ENCODE measurements at places on chromosomes 5 and 9.
A peak's percentile ranks its signal among the peaks of the same experiment; 100 is the strongest.

DNA sequence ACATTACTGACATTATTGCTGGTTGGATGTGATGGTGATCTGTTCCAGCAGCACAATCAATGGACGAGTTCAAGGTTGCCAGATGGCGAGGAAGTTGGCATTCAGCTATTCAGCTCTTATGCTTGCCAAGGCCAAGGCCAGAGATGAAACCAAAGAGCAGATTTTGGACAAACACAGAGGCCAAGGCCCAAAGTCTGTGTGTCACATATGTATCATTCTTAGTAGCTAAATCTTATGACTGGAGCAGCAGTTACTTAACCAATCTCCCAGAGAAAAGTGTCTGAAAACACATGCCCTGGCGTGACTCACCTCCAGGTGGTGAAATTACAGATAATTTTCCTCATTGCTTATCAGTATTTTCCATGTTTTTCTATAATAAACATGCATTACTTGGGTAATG, 189.0 kb upstream of the EGFLAM start:
- DNase-seq: no peak

DNA sequence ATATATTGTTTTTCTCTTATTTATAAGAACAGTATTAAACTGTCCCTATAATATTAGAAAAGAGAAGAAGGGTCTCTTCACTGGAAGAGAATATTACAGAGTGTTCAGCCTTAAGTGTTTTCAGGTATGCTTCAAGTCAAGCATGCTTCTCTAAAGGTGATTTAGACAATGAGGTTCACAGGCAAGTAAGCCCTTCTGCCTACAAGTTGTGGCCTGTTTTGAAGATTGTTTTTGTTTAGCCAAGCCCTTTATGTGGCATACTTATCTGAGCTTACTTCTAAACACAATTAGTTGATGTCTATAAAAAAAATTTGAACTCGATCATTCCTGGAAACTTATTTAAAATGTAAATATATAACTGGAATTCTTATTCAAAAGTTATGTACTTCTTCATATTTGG, 343.8 kb upstream of the CDH18 start:
- DNase-seq: no peak

DNA sequence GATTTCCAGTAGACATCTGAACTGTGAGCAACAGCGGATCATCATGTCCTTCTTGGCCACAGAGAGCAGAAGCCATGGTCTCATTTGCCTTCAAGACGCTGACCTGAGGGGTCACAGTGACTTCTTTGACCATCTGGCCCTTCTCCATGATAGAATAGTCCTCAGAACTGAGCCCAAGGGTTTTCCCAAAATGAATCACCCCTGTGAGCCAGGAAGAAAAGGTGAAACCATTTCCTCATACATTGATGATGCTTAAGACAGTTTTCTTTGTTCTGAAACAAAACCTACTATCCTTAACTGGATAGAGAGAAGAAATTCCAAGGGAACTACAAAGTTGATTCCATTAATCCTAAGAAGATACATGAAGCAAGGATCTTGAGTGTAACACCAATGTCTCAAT, 503.9 kb downstream of the CTNND2 start:
- DNase-seq: no peak

DNA sequence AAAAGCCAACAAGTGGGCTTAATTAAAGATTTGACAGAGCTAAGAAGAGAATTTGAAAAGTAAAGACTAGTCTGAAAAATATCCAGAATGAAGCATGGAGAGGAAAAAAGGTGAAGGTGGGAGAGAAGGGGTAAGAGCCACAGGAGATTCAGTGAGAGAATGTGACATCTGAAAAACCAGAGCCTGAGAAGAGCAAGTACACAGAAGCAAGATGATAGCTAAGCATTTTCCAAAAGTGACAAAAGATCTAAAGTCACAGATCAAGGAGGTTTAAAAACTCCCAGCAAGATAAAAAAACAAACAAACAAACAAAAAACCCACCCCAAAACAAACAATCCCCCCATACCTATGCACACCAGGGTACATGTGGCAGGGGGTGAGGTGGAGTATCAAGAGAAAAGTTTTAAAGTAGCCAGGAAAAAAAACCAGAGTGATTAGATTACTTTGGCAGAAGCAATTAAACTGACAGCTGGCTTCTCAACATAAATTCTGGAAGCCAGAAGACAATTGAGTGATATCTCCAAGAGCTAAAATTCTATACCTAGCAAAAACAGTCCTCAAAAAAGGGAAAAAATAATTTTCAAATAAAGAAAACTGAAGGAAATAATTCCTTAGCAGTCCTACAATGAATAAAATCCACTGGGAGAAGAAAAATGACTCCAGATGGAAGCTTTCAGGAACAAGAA, 111.4 kb downstream of the RAPGEF6 start:
- DNase-seq: no peak

GRCh38 chr9:123513554-123513953, 157.6 kb downstream of the CRB2 start:
- DNase-seq: no peak

- no peak for DNase-seq
These were observed 77.8 kb upstream of the RAPGEF1 start for GRCh38 chr9:131817627-131818026.

DNA sequence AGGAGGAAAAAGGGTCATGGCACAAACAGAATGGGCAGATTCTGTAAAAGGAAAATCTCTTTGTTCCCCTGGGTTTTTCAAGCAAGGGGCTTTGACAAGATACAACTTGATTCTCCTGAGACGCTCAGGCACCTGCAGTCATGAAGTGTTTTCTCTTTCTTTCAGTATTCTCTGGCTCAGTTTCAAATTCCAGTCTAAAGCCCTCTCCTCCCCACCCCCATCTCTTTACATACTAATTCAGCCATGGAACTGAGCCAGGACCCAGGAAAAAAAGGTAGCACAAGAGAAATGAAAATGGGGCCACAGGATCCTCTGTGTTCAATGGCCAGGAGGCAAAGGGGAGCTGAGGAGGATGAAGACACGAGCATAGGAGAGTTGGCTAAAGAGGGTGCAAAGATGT, 408.4 kb downstream of the SPOCK1 start:
- DNase-seq: no peak

- DNase-seq: no peak
These were observed 49.1 kb downstream of the HOMER1 start for GRCh38 chr5:79464695-79465332.

DNA sequence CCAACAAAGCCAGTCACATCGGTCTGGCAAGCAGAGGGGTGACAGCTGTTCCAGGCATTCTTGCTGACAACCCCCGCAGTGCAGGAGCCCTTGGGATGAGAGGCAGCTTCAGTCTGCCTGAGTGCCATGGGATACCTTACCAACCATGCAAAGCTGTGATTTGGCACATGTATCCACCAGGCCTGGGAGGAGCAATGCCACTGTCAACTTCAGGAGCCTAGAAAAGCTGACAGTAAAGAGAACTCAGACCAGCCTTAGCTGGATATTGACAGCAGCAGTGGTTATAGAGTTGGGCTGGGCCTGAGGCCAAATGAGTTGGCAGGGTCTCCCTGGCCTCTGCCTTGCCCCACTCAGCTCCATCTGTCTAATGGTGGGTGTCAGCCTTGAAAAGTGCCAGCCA, 10.1 kb upstream of the PLPPR1 start:
- no peak for DNase-seq

GRCh38 chr9:34633851-34634550, 3.6 kb downstream of the SIGMAR1 start:
- peak; percentile 69 for DNase-seq

- no peak for DNase-seq
These were observed 227.5 kb downstream of the PIK3R1 start for GRCh38 chr5:68443091-68443490.

DNA sequence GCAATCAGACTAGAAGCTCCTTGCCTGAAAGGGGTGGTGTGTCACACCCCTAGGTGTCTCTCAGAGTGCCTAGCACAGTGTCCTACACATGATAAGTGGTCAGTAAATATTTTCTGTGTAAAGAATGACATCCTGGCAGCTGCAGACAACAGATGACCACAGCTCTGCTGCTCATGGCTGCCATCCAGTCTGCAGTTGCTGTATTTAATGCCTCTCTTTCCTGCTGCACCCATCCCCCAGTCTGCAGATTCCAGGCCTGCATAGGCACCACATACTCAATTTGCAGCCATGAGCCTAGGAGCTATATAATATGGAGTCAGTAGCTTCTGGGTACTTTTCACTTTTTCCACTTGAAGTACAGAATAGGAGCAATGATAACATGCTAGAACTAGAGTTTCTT, 94.9 kb upstream of the NR4A3 start:
- DNase-seq: no peak

- no peak for DNase-seq
These were observed 37.8 kb downstream of the NEURL1B start for GRCh38 chr5:172678902-172679301.

DNA sequence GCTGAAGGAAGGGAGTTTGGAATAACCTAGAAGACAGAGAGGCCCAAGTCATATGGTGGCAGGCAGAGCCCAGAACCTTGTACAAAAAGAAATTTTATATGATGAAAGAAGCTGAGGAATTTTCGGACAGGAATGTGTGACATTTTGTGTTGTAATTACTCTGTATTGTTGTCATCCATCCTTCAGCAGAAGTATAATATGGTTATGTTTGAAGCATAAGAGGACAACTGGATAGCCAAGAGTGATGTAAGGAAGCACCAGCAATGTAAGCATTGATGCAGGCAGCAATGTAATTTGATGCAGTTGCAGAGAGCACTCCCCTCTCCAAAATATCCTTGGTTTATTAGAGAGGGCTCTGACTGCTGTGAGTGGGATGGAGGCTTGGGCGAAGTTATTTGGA, 19.1 kb upstream of the SNX2 start:
- DNase-seq: no peak

GRCh38 chr9:25212361-25212760, 465.9 kb downstream of the TUSC1 start:
- DNase-seq: no peak

DNA sequence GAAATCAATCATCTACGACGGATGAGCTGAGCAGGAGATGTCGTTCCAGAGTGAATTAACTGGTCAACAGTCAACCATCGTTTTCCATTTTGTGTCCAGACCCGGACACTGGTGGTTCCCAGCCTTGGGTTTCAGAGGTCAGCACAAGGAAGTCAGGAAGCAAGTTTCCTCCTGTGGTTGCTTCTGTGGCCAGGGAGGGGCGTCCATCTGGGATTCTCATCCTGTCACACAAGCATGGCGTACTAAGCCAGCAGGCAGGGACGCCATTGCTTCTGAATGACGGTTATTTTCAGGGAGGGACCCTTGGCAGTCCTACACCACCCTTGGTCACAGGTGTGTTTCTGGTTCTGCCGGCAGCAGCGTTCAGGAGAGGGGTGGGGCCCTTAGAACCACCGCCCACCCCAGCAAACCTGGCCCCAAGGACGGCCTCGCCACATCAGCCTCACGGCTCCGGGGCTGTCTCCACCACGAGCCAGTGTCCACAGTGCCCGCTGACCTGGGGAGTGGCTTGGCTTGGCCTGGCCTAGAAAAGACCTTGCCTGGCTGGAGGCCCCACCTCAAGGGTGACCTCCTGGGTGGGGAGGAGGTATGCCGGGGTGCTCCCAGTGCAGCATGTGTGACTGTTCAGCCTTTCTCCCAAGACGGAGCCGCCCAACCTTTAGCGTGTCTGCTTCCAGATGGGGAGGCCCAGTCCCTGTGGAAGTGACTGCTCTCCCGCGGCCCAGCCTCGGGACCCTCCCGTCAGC, 25.2 kb downstream of the NDUFS6 start:
- no peak for DNase-seq

- DNase-seq: no peak
These were observed 181.9 kb downstream of the FGF18 start for GRCh38 chr5:171601266-171601881.

DNA sequence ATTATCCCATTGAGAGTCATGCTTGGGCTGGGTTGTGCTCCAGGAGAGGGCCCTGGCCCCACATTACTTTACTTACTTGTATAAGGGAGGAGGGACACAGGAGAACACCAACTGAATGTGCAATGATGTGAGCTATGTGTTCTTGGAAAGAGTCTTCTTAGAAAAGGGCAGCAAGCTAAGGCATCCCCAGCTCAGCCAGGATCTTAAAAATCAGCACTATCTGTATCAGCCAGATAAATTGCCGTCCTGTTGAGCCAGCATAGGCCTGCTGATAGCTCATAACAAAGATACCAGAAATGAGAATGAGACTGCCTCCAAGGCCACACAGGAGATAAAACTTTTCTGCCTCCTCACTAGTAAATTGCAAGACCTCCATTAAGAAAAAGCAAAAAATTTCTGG, 357.5 kb downstream of the CAAP1 start:
- no peak for DNase-seq

- no peak for DNase-seq
These were observed 207.0 kb upstream of the MAP3K1 start for GRCh38 chr5:56608217-56608925.

GRCh38 chr5:50476549-50476948, 35.5 kb upstream of the EMB start:
- no peak for DNase-seq

DNA sequence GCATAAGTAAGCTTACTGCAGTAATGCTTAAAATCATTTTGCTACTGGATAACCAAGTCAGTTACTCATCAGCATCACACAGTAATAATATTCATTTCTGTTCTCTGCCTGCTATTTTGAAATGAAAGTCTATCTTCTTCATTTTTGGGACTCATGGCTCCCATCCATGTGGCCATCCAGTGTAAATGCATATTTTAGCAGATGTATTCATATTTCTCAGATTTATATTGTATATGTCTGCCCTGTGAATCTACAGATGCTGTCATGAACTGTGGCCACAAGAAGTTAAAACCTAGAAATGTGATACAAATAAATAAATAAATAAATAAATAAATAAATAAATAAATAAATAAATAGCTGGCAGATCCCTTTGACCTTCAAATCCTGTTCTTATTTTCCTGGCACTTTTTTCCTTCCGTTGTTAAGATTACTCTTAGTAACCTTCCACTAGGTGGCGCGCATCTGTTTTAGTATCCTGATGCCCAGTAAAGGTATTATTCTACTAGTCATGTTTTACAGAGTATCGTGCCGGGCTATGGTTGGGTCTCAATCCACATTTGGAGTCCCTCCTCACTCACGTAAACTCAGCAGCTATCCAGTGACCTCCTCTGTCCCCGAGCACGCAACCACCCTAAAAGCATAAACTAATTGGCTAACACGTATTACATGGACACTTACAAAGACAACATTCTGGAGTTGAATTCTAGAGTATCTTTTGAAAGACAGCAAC, 79.2 kb upstream of the IL7R start:
- DNase-seq: peak; percentile 53

- DNase-seq: no peak
These were observed 29.4 kb downstream of the SLC1A3 start for GRCh38 chr5:36635721-36636390.

GRCh38 chr9:133716564-133717112, 21.5 kb downstream of the SARDH start:
- DNase-seq: no peak

- DNase-seq: no peak
These were observed 434.7 kb downstream of the DTWD2 start for GRCh38 chr5:118553662-118554061.

Measured in naive thymus-derived CD8-positive, alpha-beta T cell (primary cell).